Kidney (tissue), 22 donors: ENCODE measurements at places on chromosomes 6 and 20. TPM values are rescaled to one million over a fixed set of nuclear protein-coding genes. Genes with fewer than 3 reads are reported as not detected.

The NRN1 gene
- polyA plus RNA-seq, result 6.4 TPM

The MRPS18B gene
- polyA plus RNA-seq, result 135 TPM

The CD24 gene
- 980 TPM for polyA plus RNA-seq

- DNase-seq, result no peak
- no peaks in the 10 kb centered on the region for H3K36me3 ChIP-seq
- no peaks in the 10 kb centered on the region for H3K27me3 ChIP-seq
- no peak overlapping the region for H3K4me3 ChIP-seq
Measured at GRCh38 chr20:7392542-7393206, 547.6 kb downstream of the HAO1 start.

DNA sequence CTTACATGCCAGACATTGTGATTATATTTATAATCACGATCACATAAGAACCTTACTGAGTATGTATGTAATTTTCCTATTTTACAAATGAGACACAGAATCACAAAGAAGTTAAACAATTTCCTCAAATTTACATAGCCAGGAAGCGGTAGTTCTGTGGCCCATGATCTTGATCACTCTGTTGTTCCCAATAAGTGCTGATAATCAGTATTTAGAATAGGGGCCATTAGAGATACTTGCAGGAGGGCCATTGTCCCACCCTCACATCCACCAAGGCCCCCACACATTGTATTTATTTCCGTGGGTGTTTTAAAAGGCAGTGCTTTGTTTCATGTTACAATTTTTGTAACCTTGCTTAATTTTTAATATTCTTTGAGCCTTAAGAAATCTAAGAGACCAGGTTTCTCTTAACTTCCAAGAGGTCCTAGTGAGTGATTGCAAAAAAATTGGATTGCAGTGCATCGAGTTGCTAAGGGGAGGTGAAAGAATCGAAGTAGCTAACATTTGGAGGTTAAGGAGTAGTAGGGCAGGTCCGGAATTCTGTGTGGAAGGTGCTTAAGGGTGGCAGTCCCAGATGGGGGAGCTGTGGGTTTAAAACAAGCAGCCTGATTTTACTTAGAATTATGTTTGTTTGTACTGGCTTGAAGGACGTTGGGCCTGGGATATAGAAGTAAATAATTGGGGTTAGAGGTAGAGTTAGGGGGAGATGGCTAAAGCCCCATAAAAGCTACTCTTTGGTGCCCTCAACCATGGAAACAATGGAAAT is 339.4 kb downstream of the CDKAL1 start:
- H3K27me3 ChIP-seq, result no peaks in the 10 kb centered on the region
- H3K27ac ChIP-seq, result no peak overlapping the region
- no peaks in the 10 kb centered on the region for H3K4me1 ChIP-seq
- H3K36me3 ChIP-seq, result no peaks in the 10 kb centered on the region
- DNase-seq, result peak; percentile 46

GRCh38 chr6:44495036-44495901 is 107.8 kb downstream of the CDC5L start:
- no peak overlapping the region for H3K4me3 ChIP-seq
- no peaks in the 10 kb centered on the region for H3K27me3 ChIP-seq
- no peak overlapping the region for H3K27ac ChIP-seq
- DNase-seq, result no peak
- no peaks in the 10 kb centered on the region for H3K4me1 ChIP-seq

- no peaks in the 10 kb centered on the region for H3K27me3 ChIP-seq
- no peak overlapping the region for H3K4me3 ChIP-seq
- no peaks in the 10 kb centered on the region for H3K4me1 ChIP-seq
- no peaks in the 10 kb centered on the region for H3K36me3 ChIP-seq
- H3K27ac ChIP-seq, result no peak overlapping the region
- no peak for DNase-seq
Measured at GRCh38 chr6:114138577-114139248, 167.8 kb upstream of the HDAC2 start.

GRCh38 chr20:25283221-25283951 is 35.5 kb downstream of the PYGB start:
- no peaks in the 10 kb centered on the region for H3K27me3 ChIP-seq
- H3K4me1 ChIP-seq, result no peaks in the 10 kb centered on the region
- H3K4me3 ChIP-seq, result no peak overlapping the region
- DNase-seq, result no peak

DNA sequence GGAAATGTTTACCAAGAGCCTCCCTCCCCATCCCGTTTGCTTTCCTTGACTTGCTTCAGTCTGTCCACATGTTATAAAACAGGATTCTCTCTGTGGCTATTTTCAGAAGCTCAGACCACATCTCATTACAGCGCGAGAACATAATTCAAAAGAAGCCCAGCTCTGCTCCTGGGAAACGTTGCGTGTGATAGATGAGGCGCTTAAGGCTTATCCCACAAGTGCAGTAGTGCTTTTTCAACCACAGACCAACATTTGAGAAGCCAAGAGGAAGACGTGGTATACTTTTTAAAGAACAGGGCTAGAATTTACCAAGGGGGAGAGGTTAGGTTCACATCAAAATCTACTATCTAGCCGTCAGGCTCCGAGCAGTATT is 239.5 kb downstream of the SLC24A3 start:
- no peaks in the 10 kb centered on the region for H3K4me1 ChIP-seq
- no peaks in the 10 kb centered on the region for H3K36me3 ChIP-seq
- H3K4me3 ChIP-seq, result no peak overlapping the region
- no peak overlapping the region for H3K27ac ChIP-seq

DNA sequence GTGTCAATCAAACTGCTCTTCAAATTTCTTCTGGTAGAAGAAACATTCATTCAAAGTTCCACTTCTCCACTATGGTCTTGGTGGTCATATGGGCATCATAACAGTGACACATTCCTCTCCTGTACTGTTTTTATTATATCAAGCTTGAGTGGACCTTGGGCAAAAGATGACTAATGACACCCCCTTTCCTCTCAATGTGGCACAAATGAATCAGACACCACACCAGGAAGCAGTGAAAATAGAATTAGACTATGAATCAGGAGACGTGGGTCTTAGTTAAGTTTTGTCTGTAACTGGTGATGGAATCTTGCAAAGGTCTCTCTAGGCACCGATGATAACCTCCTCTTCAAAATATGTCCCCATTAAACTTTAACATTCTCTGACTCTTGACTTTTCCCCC is 9.0 kb upstream of the NRSN1 start:
- no peak for DNase-seq
- H3K4me1 ChIP-seq, result no peaks in the 10 kb centered on the region
- no peaks in the 10 kb centered on the region for H3K27me3 ChIP-seq
- no peak overlapping the region for H3K27ac ChIP-seq
